Hematopoietic multipotent progenitor cell treated with erythropoietin and hydrocortisone succinate and interleukin-3 and kit ligand, for 4 days (in vitro differentiated cells): ENCODE measurements at places on chromosomes 12 and 14.

GRCh38 chr12:112422531-112422930, 3.8 kb downstream of the PTPN11 start:
- no peak for DNase-seq

- DNase-seq = no peak
Measured at GRCh38 chr14:29486132-29486531, 441.5 kb downstream of the PRKD1 start.

DNA sequence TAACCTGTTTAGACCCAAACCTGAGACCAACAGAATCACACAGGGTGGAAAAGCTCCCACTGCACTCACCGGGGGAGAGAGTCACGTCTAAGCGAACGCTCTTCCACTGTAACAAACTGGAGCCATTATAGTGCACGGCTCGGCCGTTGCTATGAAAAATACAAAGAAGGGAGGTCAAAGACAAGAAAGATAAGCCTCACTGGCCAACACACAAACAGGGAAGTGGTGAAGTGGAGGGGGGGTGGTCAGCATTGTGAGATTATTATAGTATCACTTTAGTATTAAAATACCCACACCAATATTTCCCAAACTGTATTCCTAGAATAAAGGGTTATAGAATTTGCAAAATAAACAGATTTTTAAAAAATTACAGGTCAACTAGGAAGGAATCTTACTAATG, 90.9 kb downstream of the TRAFD1 start:
- peak; percentile 18 for DNase-seq

DNA sequence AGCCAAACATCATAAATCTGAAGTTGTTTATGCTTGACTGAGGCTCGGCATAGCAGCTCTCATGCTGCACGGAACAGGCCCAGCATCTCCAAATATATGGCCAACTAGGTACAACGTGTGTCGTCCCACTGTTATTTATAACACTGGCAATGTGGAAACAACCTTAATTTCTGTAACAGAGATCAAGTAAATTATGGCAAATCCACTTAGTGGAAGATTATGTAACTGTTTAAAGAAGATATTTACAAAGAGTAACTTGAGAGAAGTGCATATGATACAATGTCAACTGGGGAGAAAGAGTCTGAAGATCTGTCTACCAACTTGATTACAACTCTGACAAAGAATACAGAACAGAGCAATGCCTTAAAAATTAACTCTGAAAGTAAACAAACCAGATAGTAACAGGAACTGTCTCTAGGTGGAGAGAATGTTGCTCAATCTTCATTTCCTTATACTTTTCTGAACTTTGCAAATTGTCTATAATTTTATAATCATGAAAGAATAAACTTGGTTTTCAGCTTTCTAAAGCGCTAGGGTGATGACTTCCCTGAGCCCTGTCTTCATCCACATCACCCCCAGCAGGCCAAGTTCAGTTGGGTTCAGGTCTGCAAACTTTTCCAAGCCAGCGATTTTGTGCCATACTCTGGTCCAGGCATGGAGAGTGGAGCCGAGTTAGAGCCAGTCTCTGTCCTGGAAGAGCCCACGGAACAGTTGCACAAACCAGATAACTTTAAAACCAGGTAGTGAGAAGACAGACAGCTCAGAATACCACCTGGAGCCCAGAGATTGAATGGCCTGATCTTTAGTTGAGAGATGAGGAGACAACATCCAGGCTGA, 44.3 kb upstream of the BDKRB2 start:
- no peak for DNase-seq

- DNase-seq = no peak
Measured at GRCh38 chr14:52080158-52080800, 11.4 kb upstream of the NID2 start.

GRCh38 chr12:124621296-124621660, 53.9 kb upstream of the NCOR2 start:
- no peak for DNase-seq

DNA sequence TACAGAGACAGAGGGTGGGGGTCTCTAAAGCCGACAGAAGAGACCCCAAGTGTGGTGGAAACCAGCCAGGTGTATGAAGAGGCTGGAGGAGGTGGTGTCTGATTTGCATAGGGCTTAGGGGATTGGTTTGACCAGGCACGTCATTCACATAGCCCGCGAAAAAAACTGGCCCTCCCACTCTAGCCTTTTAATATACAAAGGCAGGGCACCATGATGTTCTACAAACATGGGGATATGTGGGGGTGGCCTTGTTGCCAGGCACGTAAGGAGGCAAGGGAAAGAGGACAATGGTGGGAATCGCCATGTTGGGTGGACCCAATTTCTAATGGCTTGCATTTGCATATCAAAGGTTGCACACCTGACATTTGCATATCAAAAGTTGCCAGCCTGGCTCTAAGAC, 13.2 kb downstream of the LALBA start:
- DNase-seq = no peak

DNA sequence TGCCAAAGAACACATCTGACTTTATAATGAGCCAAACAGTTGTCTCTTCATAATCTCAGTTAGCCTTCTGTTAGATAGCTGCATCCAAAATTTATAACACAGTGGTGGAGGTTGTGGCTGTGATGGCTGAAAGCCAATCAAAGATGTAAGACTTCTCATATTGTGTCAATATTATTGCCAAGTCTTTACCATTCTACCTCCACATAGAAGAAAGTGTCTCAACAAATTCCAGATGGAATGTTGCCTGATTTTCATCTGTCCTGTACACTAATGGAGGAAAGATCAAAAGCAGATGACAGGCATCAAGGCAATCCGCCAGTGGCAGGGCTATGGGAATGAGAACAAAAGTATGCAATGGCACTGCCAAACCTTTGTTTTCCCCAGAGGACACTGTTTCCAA, 813.1 kb upstream of the NOVA1 start:
- DNase-seq = no peak

- DNase-seq = no peak
Measured at GRCh38 chr14:78248501-78249090, 78.4 kb downstream of the NRXN3 start.

- DNase-seq = no peak
Measured at GRCh38 chr14:93033084-93033982, 82.4 kb downstream of the ITPK1 start.
